ENCODE measurements at places on chromosomes 7 and 10.

DNA sequence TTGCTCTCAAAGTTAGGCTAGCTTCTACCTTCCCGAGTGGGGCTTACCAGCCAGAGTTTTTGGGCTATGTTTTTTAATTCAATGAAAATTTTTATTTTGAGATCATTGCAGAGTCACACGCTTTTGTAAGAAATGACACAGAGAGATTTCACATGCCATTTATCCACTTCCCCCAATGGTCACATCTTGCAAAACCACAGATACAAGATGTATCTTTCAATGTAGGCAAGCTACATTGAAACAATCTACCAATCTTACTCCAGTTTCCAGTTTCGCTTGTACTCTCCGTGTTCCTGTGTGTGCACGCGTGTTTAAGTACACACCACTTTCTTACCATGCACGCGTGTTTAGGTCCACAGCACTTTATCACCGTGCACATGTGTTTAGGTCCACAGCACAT lies 89.4 kb upstream of the LEP start:
- DNase-seq, result no peak

- DNase-seq, result no peak
These were observed 105.2 kb upstream of the SH2B2 start for GRCh38 chr7:102181517-102181916.

DNA sequence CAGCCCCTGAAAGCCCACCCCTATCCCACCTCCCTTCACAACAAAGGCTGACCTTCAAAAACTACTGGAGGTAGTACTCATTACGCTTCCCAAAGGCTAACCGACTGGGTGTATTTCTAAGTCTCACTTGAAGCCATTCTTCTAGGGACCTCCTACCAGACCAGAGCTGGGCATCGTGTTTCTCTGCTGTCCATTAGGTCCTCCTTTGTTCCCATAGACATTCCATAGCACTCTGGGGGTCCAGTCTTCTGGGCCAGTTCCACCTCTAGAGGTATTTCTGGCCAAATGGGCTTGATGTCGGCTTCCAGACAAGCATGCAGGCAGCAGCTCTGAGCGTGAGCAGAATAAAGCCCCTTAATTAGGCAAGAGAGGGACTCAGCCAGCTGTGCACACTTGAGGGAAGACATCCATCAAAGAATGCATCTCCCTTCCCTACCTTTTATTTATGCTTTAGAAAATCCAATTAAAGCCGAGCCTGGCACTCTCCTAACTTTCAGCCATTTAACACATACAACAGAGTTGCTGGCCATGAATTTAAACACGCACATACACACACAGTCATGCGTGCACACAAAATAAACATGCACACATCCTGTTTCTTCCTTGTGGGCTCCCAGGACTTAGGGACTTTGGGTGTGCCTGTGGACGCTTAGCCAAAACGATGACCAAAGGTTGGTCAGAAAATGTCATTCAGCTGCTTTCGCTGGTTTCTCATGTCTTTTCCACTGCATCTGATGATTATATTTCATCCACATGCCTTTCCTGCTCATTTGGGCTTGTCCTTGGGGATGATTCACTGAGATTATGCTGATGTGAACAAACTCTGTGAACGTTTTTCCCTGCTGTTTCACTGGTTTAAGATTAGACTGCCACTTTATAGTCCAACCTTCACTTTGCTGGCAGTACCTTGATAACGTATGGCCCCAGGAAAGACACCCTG lies 362.0 kb upstream of the NFE2L3 start:
- DNase-seq, result no peak

- no peak for DNase-seq
These were observed 67.6 kb downstream of the C10orf120 start for GRCh38 chr10:122632031-122632430.

- no peak for DNase-seq
These were observed 7.0 kb downstream of the REEP3 start for GRCh38 chr10:63528084-63528744.

Measured in dermis microvascular lymphatic vessel endothelial cell (primary cell).